ENCODE measurements at places on chromosomes 3 and 15.

DNA sequence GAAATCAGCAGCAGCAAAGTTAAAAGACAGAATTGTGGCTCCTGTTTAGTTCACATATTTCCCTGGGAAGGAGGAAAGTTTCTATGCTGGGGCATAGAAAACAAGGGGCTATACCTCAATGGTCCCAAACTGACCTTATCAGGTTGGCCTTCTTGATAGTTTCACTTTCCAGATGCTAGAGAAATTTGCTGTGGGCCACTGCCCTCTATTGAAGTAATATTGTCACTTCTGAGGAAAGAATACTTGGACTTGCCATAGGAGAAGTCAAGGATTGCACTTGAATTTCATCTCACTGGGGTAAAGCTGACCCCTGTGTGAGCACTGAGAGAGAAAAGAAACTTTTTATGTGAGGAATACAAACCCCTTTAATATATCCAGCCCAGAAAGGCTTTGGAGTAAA is 49.3 kb upstream of the XCR1 start:
- peak; percentile 70 for DNase-seq

DNA sequence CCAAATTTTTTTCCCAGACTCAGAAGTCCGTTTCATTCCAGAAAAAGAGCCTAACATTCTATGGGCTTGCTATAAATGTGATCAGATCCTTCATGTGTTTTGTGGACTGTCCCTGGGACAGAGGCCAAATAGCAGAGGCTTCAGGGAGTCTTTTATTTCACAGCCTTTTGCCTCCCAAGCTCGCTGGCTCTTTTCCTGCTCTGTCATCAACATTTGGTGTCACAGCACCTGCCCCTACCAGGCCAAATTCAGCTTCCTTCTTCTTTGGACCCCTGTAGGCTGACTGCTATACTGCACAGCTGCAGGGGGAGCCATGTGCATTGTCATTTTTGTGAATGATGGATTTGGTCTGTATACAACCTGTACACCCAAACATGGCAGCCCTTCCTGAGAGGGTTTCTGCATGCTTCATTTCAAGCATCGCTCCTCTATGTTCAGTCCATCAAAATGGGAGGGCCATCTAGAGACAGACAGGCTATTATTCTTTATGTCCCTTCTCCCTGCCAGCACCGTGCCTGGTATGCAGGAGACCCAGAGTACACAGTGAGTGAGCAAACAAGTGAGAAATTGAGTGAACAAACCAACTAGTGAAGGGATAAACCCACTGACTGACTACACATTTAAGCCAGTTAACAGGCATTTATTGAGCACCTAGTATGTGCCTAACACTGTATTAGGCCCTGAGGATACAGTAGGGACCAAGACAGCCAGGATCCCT is 17.9 kb upstream of the RPP14 start:
- DNase-seq, result no peak

GRCh38 chr3:48217449-48217848 is 5.8 kb upstream of the CAMP start:
- peak; percentile 34 for DNase-seq

GRCh38 chr15:85298941-85299340 is 81.5 kb upstream of the AKAP13 start:
- no peak for DNase-seq

- no peak for DNase-seq
These were observed 7.9 kb upstream of the WDR6 start for GRCh38 chr3:48999085-48999858.

- no peak for DNase-seq
These were observed 84.5 kb downstream of the TRAK1 start for GRCh38 chr3:42175386-42176240.

- no peak for DNase-seq
These were observed 290.2 kb upstream of the RORA start for GRCh38 chr15:61519296-61519695.

DNA sequence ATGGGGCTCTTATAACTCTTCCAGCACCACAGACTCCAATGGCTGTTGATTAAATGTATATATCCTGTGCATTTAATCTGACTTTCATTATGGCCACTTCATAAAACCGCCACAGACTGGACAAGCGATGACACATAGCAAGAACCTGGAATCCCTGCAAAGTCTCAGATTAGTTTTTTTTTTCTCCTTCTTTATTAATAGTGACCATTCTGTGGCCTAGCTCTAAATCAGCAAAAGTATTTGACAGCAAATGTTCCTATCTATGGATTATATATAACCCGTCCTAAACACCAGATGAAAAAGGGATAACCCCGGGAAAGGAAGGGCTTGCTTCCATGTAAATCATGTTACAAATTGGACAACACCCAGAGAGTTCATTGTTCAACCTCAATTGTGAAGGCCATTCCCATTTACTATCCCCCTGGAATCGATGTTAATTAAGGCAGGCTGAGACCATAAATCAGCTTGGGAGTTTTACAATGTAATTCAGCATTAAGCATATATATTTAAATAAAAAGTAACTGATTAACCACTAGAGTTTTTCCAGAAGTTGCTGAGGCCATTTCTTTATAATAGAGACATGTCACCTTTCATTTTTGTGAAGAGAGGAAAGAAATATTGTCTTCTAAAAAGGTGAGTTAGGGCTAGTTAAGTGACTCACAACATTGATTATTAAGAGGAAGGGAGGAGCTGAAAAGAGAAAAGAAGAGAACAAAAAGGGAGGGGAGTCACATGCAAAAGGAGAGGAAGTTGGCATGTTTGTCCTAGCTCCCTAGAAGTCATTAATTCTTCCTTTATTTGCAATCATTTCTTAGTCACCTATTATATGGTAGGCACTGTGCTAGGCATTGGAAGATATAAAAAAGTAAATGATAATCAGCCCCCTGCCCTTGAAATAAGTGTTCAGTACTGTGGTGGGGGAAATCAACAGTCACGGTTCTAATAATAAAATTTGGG is 26.2 kb downstream of the ALDH1A2 start:
- DNase-seq, result no peak

DNA sequence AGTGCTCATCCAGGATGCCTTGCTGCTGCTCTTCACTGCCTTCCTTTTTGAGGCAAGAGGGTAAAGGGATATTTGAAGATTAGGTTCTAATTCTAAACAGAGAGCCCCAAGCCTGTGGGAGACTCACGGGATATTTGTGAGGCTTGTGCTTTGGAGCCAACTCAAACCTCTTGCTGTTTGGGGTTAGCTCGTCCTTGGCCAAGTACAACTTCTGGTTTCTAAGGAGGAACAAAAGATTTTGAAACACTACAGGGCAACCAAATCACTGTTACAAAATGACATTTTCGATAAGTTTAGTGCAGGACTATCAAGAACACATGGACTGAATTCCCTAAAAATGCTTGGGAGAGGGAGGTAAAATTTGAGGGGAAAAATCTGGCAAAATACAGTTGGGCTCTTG is 190.2 kb downstream of the RORA start:
- peak; percentile 11 for DNase-seq

DNA sequence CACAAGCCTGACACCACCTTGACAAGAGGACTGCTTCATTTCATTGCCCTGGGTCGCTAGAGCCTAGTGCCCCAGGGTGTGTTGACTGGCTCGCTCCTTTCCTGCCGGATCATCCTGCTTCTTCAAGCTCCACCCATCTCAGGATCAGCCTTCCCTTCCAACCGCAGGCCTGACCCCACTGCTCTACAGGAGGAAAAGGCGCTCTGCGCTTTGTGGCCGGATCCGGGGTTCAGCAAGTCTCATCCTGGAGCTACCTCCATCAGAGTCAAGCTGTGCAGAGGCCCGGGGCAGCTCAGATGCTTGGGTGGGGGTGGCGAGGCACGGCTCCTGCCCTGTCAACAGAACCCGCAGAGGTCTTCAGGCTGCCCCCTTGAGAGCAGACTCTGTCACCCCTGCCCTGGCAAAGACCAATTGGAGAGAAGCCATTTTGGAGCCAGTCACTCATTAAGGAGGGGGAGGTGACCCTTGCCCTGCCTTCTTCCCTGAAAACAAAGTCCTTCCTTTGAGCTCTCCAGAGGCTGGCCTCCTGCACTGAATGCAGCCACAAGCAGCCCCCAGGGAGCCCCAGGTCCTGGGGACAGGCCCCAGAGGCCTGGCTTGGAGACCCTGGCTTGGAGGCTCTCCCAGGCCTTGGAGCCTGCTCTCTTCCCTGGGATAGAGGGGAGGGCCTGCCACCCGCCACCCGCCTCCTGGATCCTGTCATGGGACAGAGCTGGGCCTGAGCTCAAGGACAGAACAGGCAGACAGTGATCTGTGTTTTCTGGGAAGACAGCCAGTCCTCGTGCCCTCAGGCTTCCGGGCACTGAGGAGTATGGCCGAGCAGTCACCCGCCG is 80.3 kb downstream of the CPN2 start:
- DNase-seq, result no peak

GRCh38 chr15:79046691-79047404 is 43.7 kb downstream of the RASGRF1 start:
- no peak for DNase-seq
